ENCODE measurements at places on chromosomes 16 and 17.
A peak's percentile ranks its signal among the peaks of the same experiment; 100 is the strongest.

DNA sequence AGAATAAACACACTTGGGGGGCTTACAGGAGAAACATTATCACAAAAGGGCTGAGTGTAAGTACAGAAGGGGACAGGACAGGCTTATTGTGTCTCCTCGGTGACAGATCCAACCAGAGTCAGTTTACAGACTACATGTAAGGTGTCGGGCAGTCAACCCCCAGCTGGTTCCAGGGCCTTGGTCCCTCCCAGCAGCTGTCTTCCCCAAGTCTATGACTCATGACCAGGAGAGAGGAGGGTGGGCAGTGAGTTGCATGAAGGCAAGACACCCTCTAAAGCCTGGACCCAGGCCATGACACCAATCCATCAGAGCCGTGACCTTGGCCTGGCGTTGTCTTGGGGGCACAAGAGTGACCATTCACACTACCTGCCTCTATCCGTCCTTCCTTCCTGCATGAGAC lies 276.2 kb upstream of the CCL2 start:
- no peak for DNase-seq

- DNase-seq: no peak
These were observed 292 bp downstream of the WSCD1 start for GRCh38 chr17:6070430-6070912.

GRCh38 chr17:9811086-9811485 lies 10.8 kb downstream of the GSG1L2 start:
- no peak for DNase-seq

DNA sequence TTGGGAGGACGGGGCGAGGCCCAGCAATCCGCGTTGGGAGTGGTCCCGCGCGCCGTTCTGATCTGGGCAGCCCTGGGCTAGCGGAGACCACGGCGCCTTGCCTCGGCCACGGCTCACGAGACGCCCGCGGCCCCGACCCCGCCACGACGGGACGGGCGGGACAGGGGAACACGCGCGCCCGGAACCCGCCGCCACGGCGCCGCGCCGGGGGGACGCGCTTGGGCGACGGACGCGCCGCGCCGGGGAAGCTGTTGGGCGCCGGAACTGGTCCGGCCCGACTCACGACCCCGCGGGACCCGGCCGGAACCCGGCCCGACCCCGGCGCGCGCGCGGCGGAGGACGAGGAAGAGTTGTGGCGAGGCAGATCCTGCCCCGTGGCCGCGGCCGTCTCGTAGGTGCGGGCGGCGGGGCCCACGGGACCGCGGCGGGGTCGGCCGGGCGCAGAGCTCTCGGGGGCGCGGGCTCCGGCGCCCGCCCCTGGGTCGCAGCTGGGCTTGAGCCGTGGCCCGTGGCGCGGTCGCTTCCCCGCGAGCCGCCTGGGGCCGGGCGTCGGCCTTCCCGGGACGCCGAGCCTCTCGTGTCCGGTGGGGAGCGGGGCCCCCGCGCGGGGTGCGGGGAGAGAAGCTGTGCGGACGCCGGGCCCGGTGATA lies at the start of gene ACSF3:
ACSF3 (plus strand) TSS at position 251 of the 650 bp plus-strand sequence. CDS start 6,830 bp downstream, outside the sequence.
- peak; percentile 56 for DNase-seq

- DNase-seq: no peak
These were observed 129.3 kb upstream of the MED13 start for GRCh38 chr17:62194401-62194800.

DNA sequence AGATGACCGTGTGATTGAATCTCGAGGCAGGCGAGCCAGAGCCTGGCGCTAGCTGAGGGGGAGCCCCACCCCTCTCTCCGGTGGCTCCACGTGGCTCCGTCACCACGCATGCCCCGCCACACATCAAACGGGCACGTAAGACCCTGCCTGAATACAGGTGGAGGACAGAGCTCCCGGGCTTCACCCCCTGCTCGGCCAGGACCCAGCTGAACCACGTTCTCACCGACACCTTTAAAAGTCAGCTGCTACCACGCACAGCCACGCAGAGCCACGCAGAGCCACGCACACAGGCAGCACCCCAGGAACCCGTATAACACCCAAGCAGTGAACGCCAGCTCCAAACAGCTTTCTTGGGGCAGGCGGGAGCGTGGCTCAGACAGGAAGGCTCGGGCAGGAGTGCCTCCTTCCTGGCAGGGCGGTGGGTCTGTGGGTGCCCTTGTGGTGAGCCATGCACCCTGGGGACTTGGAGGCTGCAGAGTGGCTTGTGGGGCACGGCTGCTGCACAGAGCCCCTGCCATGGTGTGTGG lies 4.4 kb downstream of the TMEM204 start:
- no peak for DNase-seq

GRCh38 chr17:27663936-27664605 lies 33.1 kb downstream of the LGALS9 start:
- DNase-seq: no peak

- no peak for DNase-seq
These were observed 7.0 kb upstream of the MAF start for GRCh38 chr16:79607587-79607986.

DNA sequence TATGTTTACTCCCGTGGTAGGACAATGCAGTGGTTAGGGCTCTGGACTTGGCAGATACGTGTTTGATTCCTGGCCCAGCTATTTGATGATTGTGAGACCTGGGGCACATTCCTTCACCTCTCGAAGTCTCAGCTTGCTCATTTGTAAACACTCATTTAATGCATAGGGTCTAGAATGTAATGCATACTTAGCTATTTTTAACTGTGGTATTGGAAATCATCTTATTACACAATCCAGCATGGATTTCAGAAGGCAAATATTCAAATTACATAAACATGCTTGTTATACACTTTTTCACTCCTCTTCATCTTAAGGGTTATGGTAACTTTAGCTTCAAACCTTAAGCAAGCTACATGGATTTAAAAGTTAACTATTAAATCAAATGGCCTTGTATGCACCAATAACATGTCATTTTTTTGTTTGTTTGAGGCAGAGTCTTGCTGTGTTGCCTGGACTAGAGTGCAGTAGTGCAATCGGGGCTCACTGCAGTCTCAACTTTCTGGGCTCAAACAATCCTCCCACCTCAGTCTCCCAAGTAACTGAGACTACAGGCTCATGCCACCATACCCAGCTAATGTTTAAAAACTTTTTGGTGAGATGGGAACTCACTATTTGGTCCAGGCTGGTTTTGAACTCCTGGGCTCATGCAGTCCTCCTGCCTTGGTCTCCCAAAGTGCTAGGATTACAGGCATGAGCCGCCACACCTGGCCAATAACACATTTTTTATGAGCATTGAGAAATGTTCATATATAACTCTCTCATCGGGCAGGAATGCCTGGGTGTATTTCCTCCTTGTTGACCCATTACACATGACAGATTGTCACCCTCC lies 52.5 kb downstream of the VAT1L start:
- DNase-seq: no peak

- DNase-seq: no peak
These were observed 217.0 kb upstream of the CIBAR2 start for GRCh38 chr16:85329059-85329812.

- no peak for DNase-seq
These were observed 16.5 kb downstream of the DNAH17 start for GRCh38 chr17:78560731-78561130.
